ENCODE measurements at places on chromosomes 13 and 19. TPM values are rescaled to one million over a fixed set of nuclear protein-coding genes. Genes with fewer than 3 reads are reported as not detected.

GRCh38 chr19:18651733-18652132, 14.9 kb downstream of the KLHL26 start:
- DNase-seq = no peak

DNA sequence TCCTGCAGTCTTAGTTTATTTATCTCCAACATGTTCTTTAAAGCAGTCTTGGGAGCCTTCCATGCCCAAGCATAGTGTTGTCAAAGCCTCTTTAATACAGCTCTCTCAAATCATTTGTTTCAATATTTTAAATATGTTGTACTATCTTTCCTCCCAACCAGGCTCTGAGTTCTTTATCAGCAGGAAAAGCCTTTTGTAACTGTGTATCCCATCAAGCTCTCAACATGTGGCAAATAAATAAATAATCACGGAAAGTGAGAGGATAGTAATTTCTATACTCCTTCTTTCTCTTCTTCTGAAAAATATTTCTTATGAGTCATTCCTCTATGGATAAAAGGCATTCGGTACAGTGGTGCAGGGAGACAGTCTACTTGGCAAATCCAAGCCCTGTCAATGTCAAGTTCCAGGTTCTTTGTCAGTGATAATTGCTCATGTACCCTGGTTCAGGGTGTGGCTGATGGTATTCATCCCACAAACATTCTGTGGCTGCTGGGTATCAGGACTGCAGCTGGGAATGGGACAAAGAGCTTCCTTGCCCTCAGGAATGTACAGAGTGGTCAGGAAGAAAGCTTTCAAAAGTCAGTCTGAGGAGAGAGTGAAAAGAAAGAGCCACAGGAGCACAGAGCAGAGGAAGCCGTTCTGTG, 384.3 kb downstream of the EFNB2 start:
- peak; percentile 53 for DNase-seq

DNA sequence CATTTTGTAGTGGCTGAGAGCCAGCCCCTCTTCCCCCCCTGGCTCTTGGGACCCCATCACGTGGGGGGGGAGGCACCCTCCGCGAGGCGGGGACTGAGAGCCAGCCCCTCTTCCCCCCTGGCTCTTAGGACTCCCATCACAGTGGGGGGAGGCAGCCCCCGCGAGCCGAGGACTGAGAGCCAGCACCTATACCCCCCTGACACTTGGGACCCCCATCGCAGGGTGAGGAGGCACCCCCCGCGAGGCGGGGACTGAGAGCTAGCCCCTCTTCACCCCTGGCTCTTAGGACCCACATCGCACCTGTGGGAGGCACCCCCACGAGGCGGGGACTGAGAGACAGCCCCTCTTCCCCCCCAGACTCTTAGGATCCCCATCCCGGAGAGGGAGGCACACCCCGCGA, 2426.5 kb upstream of the PCDH20 start:
- no peak for DNase-seq

Gene TMEM238
- total RNA-seq = 8.9 TPM

Gene TTC9B
- total RNA-seq = not detected

Gene POLR1G
- total RNA-seq = 8.7 TPM

Measured in umbilical cord (tissue), 2 donors.